Left lung (tissue), 14 donors: ENCODE measurements at places on chromosomes 2 and 18. TPM values are rescaled to one million over a fixed set of nuclear protein-coding genes. Genes with fewer than 3 reads are reported as not detected.
A peak's percentile ranks its signal among the peaks of the same experiment; 100 is the strongest.

CFC1 gene
- total RNA-seq, result not detected

ZNF519 gene
- total RNA-seq, result 6.0 TPM

MYOM1 gene
- 1.5 TPM for total RNA-seq

PTPRN gene
- total RNA-seq, result 1.4 TPM

DNA sequence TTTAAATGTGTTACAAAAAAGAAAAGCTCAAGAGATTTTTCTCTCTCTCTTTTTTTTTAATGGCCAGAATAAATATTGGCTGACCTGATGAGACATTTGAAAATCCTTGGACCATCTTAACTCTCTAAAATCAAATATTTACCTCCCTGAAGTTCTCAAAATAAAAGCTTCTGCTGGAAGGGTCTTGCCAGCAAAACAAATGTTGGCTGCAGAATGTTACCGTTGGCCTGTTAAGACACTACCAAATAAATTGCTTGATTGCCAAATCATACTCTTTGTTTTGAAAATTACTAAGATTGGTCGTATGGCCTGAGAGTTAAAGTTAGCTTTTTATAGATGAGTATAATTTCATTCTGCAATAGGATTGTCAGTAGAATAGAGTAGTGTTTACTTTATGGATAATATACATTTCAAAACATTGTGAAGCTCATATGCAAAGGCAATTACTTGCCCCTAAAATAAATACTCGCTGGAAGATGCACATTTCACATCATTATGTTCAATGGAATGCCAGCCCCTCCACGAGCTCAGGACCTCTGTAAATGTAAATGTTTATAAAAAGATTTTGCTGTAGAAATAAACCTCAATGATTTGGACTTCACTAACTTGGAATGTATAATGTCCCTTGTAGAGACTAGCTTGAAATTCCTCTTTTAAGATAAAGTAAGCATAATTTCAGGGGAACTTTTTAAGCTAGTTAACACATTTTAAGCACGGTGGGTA is 193.4 kb downstream of the SOX11 start:
- peak; percentile 76 for DNase-seq

GRCh38 chr18:25066516-25066915 is 285.4 kb downstream of the ZNF521 start:
- no peak for DNase-seq

- DNase-seq, result no peak
Observed at GRCh38 chr2:133420788-133421187, 147.5 kb downstream of the NCKAP5 start.

DNA sequence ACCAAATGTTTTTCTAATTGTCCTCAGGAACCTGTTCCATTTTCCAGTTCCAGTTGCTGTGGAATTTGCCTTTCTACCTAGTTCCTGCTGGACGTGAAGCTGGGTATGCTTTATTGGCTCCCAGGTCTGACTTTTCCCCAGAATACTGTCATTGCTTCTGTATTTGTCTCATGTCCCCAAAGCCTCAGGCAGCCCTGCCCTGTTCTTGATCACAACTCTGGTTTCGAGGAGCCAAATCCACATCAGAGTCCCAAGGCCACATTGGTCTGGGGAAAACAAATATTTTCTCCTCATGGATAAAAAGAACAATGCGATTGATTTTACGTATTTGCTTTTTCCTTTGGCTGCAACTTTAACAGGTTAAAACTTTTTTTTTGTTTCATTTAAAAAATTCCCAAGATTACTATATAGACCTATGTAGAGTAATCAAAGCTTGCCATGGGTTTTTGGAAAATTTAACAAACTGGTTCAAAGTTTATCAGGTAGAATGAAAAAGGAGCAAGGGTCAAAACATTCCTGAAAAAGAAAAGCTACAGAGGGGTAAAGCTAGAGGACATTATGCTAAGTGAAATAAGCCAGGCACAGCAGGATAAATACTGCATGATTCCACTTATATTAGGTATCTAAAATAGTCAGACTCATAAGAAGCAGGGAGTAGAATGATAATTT is 85.2 kb downstream of the MDH1 start:
- no peak for DNase-seq

- DNase-seq, result no peak
Observed at GRCh38 chr2:25230948-25231311, 62.5 kb upstream of the POMC start.

DNA sequence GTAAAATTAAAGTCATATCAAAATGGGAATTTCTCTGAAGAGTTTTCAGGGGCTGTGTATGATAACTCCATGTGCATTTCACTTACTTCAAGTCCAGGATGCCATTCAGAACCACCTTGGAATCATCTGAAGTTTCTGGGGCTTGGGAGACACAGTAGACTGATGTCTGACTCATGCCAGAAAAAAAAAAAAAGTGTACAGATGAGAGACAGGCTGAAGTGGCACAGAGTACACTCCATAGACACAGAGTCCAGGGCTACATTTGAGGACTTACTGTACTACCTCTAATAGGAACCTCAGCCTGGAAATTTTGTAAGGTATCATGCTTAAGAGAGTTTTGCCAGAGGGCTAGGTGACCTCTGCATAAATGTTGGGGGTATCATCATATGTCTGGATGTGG is 92.0 kb downstream of the SS18 start:
- no peak for DNase-seq

TMEM37 gene
- 15.3 TPM for total RNA-seq
